Neural progenitor cell (in vitro differentiated cells): ENCODE measurements at places on chromosomes 5 and 9.

DNA sequence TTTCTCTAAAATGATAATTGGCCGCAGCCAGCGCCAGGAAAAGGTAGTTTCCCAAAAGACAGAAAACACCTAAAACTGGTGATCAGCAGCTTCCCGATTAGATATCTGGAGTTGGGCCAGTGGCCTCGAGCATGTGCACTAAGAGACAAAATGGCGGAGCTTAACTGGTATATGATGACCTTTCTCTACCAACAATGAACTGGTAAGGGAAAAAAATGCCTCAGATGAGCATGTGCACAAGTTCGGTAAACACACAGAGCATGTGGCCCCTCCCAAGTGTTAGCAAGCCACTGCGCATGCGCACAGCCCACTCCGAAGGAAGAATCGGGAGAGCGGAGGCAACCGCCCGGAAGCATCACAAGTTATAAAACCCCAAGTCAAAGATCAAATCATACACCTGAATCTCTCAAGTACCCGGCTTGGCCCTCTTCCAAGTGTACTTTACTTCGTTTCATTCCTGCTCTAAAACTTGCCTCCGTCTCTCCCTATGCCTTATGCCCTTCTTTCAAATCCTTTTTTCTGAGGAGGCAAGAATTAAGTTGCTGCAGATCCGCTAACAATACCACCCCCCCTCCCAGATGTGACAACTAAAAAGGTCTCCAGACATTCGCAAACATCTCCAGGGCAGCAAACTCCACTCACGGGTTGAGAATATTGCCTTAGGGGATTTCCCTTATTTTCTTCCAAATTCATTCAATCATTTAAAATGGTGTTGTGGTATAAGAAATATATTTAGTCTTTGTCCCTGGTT, 15.0 kb upstream of the PTBP3 start:
- peak; percentile 47 for DNase-seq

DNA sequence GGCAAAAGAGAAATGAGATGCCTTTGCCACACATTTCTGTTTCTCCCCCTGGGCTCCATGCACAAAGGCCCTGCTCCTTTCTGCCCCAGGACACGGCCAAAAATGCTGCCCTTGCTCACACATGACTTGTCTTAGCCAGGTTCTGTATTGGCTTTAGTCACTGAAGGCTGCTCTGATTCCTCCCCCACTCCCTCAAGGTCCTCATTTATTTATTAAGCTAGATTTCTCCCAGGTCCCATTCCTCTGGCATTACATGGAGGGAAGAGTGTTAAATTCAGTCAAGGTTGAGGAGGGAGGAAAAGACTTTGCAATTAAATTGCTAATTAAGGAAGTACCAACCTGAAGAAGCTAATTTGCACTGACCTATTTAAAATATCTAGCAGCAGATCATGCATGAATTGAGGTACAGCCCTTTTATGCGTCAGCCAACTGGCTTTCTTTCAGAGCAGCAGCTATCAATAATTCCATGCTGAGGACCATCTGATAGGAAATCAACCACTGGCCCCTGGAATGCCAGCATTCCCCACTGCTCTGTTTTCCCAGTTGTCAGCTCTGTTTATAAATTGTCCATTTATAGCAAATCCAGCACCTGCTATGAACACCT, 81.2 kb upstream of the MAP3K1 start:
- DNase-seq = no peak

DNA sequence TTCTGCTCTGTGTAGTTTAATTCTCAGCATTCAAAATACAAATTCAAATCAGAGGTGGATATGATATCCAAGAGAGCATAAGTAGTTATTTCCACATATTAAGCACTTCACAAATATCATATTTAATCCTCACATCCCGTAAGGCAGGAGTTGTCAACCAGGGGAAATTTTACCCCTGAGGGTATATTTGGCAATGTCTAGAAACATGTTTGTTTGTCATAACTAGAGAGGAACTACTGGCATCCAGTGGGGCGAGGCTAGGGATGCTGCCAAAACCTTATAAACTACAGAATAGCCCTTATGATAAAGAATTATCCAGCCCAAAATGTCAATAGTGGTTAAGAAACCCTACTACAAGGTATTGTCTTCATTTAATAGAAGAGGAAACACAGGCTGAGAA, 619.4 kb downstream of the SLCO4C1 start:
- DNase-seq = no peak

- DNase-seq = no peak
These were observed 317.5 kb downstream of the TLE1 start for GRCh38 chr9:81371824-81372223.

- no peak for DNase-seq
These were observed at the start of gene CCDC180 for GRCh38 chr9:97307500-97308163. TSS of gene CCDC180 (plus strand) at chr9:97307659. CDS start at chr9:97308064, 405 bp downstream.

DNA sequence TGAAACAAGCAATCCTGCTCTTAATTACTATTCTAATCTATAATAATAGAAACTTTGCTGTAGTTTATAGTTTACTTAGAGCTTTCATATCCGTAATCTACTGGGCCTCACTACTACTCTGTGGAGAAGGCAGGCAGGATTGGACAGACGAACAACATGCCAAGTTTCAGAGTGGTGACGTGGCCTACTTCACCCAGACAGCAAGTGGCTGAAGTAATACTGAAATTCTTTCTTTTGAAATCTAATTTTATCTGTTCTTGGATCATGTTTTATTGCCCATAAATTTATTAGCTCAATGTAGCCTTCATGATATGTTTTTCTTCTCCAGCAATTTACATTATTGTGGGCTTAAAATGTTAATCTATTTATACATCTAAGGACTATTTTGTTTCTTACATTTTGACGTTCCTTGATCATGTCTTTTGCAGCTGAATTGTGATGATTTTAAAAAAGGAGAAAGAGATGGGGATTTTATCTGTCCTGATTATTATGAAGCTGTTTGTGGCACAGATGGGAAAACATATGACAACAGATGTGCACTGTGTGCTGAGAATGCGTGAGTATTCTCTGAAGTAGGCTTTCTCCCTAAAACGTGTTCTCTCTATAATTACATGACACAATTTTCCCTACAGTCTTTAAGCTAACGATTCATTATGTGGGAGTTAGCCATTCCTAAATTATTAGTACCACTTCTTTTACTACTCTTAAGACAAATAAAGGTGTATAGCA, 22.4 kb downstream of the SPINK5 start:
- DNase-seq = no peak

DNA sequence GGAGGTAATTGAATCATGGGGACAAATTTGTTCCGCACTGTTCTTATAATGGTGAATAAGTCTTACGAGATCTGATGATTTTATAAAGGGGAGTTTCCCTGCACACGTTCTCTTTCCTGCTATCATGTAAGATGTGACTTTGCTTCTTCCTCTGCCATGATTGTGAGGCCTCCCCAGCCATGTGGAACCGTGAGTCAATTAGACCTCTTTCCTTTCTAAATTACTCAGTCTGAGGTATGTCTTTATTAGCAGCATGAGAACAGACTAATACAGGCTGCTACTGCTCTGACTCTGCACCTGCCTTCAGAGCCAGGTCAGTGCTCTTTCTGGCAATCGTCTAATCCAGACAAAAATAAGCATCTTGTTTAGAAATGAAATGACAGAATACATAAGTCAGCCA, 479.2 kb upstream of the TUSC1 start:
- DNase-seq = no peak

DNA sequence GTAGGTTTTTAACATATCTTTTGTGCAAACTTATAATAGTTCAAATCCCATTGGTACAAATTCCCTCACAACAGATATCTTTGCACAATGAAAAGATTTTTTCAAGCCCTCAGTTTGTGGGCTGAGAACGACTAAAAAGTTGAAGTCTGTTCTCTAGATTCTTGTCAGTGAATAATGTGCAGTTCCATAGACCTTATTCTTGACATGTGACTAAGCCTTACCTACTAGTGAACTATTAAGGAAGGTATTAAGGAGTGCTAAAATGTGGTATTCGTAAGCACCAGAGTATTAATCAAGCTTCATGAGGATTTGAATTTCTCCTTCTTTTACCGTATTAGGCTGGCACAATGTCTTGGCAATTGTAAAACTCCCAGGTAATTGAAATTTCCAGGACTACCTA, 205.6 kb upstream of the DMRTA1 start:
- DNase-seq = no peak

DNA sequence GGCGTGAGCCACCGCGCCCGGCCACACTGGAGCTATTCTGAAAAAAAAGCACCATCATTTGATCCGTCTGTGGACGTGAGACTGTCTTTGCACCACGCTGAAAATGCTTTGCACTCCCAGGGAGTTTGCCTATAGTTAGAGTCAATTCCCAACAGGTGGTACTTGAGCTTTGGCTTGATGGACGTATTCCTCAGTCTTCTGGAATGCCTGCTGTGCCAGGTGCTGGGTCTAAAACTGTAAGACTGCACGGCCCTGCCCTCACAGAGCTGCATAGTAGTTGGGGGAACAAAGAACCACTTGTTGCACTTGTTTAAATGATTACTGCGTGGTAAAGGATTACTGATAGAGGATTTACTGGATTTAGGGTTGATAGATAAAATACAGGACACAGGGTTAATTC, 3.4 kb upstream of the CCNO start:
- DNase-seq = peak; percentile 56

- peak; percentile 72 for DNase-seq
These were observed 1.1 kb downstream of the MAST4 start for GRCh38 chr5:66597183-66597757.

- DNase-seq = no peak
These were observed 998.9 kb upstream of the CDH6 start for GRCh38 chr5:30194595-30194994.

- no peak for DNase-seq
These were observed 248.6 kb downstream of the KDM4C start for GRCh38 chr9:7006417-7006816.

DNA sequence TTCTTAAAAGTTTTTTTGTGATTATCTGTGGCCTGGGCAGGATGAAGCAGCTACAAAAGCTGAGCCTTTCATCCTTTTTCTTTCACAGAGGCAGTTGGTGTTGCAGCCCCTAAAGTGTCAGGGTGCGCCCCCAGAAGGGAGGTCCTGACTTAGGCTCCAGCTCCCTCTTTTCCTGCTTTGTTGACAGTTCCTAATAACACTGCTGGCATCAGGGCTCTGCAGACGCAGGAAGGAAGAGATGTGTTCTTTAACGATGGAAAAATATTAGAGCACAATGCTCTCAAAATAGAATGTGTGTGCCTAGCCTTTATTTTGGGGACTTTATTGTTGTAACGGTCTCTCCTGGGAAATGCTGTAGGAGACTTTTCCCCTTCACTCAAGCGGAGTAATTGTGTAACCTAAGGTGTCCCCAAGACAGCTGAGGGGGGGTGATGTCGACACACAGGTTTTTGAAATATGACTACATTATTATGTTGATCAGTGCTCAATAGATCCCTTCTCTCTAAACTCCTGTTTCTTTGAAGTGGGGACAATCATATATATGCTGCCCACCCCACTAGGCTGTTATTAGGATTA, 135.6 kb downstream of the SEMA6A start:
- no peak for DNase-seq

DNA sequence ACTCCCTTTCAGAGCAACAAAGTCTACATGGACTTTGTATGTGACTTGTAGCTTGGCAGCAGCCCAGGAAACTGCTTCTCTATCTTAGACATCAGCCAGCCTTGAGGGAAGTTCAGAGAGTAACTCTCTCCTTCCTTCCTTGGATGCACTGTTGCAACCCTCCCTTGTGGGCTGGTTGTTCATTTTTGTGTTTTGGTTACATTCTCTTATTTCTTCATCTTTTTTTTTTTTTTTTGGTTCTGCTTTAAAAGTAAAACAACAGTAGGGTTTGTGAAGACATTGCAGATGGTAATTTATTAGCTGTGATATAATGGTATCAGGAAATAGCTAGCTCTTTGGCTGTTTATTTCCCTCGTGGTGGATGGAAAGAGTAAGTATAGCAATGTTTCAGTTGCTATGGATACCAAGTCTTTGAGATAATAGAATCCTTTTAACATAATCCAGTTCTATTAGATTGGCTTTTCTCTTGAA, 97.9 kb upstream of the MAMDC2 start:
- DNase-seq = no peak

DNA sequence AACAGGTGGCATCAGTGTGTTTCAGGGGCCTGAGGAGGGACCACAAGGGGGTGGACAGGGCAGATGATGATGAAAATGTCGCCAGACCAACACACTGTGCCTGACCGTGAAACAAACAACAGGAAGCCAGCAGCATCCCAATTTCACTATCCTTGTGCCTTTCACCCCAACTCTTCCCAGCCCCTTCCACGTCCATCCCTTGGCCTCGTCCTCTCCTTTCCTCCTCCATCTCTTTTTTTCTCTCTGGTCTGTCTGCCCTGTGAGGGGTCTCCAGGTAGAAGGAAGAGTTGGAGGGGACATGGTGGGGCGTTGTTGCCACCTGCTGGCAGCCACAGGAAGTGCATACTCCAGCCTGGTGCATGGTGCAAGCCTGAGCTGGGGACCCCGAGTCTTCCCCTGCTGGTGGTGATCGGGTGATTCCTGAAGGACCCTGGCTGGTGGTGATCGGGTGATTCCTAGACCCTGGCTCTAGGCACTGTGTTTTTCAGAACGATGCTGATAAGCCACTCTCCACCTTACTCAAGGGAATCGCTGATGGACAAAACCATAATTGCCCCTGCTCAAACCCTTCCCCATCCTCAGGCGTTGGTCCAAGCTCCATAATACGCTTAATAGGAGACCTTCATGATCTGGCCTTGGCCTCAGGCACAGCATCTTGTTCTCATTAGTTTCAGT, 21.7 kb upstream of the NSD1 start:
- DNase-seq = peak; percentile 86

- no peak for DNase-seq
These were observed 280.1 kb downstream of the DNAH5 start for GRCh38 chr5:13664377-13664776.

DNA sequence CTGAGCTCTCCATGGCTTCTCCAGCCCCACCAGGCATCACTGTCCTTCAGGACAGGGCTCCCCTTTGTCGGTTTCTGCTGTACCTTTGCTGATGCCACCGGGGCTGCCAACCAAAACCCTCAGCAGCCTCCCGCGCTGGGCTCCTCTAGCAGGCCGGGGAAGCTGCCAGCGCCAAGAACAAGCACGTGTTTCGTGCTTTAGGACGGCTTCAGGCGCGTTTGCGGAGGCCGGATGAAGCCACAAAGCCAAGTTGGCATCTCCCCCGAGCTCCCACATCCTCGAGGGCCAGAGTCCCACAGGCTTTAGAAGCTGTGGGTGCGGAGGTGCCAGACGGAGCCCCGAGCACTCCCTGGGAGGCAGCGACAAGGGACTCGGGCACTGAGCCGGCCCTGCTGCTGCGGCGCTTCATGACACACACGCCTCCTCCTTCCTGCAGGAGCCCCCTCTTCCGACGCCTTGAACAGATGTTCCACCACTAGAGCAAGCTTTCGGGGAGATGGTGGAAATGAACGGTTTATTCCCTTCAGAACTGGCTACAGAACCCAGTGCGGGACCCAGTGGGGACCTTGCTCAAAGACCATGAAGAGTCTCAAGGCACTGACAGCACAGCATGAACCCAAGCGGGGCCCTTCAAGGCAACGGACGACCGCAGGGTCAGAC, 36.7 kb downstream of the SARDH start:
- DNase-seq = no peak

DNA sequence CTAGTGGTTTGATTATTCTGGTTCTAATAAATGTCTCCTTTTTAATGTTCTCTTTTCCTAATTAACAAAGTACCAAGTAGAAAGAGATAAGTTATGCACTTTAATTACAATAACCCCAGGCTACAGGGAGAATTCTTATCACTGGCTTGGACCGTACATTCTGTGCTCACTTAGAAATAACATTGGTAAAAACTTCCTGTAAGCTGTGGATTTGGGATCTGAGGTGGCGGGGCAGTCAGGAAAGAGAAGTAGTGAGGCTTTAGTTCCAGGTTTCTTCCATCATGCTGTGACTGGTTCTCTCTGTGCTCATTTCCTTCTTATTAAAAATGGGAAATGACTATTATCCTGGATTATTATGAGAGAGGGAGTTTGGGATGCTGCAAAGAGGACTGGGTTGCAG, 142.0 kb downstream of the EGFLAM start:
- no peak for DNase-seq

- DNase-seq = no peak
These were observed 116.2 kb upstream of the TBCA start for GRCh38 chr5:77892061-77893010.
